Endothelial cell of umbilical vein (primary cell): ENCODE measurements at places on chromosomes 4 and X. TPM values are rescaled to one million over a fixed set of nuclear protein-coding genes. Genes with fewer than 3 reads are reported as not detected.

DNA sequence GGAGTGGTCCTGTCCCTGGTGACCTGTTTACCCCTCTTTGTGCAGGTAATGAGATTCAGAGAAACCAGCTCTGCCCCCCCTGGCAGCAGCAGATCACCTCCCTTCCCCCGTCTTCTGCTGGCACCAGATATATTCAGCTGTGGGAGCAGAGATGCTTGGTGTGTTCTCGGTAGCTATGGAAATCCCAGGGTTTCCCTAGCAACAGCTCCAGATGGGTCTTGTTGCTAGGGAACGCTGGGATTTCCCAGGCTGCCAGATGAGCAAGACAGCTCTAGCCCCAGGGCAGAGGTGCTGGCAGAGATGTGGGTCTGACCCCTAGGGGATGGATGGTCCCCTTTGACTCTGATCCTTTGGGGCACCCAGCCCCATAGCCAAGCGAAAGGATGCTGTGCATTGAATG, 20.2 kb downstream of the CETN2 start:
- no peak for DNase-seq

GRCh38 chr4:72679666-72680065, 110.6 kb upstream of the ADAMTS3 start:
- no peak for DNase-seq

GRCh38 chrX:135931644-135932487, 38.4 kb downstream of the SAGE1 start:
- peak; percentile 5 for DNase-seq

DNA sequence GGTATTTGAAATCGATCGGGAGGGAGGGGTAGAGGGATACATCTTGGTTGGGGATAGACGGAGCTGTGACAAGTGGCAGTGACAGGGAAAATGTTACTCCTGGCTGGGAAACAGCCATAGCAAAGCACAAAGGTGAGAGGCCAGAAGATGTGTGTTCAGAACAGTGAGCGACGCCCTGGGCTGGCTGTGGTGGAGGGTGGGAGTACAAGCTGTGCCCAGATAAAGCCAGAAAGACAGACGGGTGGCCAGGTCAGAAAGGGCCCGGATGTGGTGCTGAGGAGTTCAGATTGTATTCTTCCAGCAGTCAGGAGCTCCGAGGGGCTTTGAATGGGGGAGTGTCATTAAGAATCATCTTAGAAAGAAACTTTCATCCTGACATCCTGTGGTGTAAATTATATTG, 27.9 kb downstream of the CCDC149 start:
- DNase-seq: no peak

- no peak for DNase-seq
Measured at GRCh38 chr4:101807351-101807750, 16.8 kb downstream of the BANK1 start.

CDS1 gene
- total RNA-seq: 0.07 TPM in 1 of 2 replicates, not detected in the other

SLC2A9 gene
- 1.5 and 1.6 TPM in 2 replicates for total RNA-seq
